ENCODE measurements at places on chromosomes 16 and 17.
A peak's percentile ranks its signal among the peaks of the same experiment; 100 is the strongest.

GRCh38 chr16:84514874-84515835 is 10.7 kb upstream of the MEAK7 start:
- DNase-seq, result no peak

- DNase-seq, result no peak
Measured at GRCh38 chr16:89613231-89613953, at the start of gene DPEP1. TSS of gene DPEP1 (plus strand) at chr16:89613642. CDS start at chr16:89630411, 16,769 bp downstream.

- no peak for DNase-seq
Measured at GRCh38 chr16:54342966-54343365, 56.4 kb upstream of the IRX3 start.

GRCh38 chr17:5789528-5789927 is 205.2 kb upstream of the NLRP1 start:
- DNase-seq, result no peak

GRCh38 chr17:82305727-82306300 is 11.6 kb downstream of the CD7 start:
- no peak for DNase-seq

DNA sequence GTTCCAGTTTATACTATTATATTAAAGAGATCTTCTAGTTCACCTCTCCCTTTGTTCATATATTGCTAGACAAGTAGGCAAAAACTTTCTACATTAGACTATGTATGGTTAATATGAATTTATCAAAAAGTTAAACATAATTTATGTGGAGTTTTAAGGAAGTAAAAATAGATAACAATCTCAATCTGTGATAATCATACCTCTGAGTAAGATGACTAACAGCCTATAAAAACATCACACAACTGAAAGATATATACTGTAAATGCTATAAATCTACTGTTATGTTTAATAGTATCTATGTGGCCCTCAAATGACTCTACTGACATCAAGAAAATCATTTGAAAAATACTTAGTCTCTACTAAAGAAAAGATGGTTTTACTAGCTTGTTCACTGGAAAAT is 37.1 kb downstream of the AP1G1 start:
- DNase-seq, result no peak

DNA sequence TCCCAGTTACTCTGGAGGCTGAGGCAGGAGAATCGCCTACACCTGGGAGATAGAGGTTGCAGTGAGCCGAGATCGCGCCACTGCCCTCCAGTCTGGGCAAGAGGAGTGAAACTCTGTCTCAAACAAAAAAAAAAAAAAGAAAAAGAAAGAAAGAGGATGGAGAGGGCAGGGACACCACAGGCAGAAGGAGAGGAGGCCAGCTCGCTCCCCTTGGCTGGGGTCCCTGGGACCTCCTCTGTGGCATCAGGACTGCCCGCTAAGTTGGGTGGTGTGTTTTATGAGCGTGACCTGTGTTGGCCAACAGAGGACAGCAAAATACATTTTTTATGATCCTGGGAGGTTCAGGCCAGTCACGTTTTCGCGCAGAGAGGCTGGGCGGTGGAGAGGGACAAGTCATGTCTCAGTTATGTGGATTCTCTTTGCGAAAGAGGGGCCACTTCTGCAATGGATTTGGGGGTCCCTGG is 229.6 kb downstream of the MRTFB start:
- DNase-seq, result peak; percentile 48

- DNase-seq, result no peak
Measured at GRCh38 chr16:70634861-70635260, 11.5 kb upstream of the IL34 start.

- no peak for DNase-seq
Measured at GRCh38 chr16:64122177-64122576, 999.7 kb downstream of the CDH11 start.

GRCh38 chr17:64972611-64973010 is 53.3 kb upstream of the LRRC37A3 start:
- no peak for DNase-seq

DNA sequence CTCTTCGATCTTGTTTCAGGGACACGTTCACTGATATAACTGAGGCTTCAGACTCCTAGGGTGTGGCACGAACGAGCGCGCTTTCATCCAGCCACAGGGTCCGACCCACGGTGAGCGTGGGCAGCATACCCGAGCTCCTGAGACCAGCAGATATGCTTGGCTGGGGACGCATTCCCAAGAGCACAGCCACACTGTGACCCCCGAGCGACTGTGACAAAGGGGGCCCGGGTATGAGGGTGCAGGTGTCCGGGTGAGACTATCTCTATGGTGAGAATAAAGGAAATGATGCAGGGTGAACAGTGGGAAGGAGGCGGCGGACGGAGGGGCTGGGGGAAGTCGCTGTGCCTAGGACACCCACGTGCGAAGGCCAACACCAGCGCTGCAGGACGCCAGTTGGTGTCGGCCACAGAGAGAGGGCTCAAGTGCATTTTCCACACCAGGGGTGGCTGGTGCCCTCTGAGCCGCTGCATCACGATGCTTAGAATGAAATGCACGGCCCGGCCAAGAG is 17.6 kb downstream of the RPH3AL start:
- no peak for DNase-seq

GRCh38 chr16:81778231-81778630 is 860 bp upstream of the PLCG2 start:
- no peak for DNase-seq

DNA sequence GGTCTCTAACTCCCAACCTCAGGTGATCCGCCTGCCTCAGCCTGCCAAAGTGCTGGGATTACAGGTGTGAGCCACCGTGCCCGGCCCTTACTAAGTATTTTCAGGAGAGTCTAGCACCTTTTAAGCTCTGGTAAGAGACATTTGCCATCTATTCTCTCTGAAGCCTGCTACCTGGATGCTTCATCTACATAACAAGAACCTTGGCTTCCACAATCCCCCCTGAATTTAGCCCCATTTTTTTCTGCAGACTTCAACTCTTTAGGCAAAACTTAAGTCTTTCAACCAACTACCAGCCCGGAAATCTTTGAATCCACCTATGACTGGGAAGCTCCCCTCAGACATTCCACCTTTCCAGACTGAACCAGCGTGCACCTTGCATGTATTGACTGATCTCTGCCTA is 14.0 kb upstream of the UBE2I start:
- DNase-seq, result no peak

DNA sequence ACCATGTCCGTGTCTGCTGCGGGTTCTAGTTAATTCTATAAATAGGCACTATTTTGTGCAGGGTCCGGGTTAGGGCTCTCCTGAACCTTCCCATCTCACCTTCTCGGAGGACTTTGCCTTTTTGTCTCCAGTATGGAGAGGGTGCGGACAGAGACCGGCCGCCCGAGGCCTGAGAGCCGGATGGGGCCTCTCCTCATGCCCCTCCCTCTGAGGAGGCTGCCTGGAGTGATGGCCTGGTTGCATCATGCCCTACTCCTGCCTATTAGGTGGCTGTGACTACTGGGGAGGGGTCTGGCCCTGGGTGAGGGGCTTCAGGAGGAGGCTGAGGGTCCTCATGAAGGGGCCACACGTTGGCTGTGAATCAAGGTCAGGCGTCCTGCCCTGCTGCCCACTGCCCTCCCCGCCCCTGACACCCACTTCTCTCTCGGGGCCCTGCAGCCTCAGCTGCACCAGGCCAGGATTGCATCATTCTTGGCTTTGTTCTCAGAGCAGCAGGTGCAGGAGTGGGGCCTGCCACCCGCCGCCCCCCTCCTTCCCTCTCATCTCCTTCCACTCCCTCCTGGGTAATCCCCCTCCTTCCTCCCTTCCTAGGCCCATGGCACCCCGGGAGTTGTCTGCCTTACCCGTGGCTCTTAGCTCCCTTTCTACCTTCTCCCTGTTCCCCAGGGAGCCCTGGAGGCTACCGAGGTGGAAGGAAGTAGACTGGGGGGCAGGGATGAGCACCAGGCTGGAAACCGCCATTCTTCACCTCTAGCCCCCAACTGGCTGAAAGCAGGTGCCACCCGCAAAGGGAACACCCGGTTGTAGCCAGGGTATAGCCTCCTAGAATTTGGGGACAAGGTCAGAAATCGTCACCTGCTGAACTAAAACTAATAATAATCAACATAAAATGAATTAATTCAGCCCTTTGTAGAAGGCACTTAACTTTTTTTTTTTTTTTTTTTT is 12.7 kb upstream of the ARHGAP23 start:
- peak; percentile 65 for DNase-seq

DNA sequence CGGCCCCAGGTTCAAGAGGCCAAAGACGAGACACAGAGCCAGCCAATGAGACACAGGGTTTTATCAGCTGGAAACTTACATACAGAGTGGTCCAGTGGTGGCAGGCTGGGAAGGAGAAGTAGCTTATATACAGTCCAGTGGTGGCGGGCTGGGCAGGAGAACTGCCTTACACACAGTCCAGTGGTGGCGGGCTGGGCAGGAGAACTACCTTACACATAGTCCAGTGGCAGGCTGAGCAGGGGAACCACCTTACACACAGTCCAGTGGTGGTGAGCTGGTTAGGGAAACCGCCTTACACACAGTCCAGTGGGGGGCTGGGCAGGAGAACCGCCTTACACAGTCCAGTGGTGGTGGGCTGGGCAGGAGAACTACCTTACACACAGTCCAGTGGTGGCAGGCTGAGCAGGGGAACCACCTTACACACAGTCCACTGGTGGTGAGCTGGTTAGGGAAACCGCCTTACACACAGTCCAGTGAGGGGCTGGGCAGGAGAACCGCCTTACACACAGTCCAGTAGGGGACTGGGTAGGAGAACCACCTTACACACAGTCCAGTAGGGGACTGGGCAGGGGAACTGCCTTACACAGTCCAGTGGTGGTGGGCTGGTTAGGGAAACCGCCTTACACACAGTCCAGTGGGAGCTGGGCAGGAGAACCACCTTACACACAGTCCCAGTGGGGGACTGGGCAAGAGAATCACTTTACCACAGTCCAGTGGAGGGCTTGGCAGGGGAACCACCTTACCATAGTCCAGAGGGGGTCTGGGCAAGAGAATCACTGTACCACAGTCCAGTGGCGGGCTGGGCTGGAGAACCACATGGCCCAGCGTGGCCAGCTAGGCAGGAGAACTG is 90.9 kb downstream of the GAS7 start:
- no peak for DNase-seq

DNA sequence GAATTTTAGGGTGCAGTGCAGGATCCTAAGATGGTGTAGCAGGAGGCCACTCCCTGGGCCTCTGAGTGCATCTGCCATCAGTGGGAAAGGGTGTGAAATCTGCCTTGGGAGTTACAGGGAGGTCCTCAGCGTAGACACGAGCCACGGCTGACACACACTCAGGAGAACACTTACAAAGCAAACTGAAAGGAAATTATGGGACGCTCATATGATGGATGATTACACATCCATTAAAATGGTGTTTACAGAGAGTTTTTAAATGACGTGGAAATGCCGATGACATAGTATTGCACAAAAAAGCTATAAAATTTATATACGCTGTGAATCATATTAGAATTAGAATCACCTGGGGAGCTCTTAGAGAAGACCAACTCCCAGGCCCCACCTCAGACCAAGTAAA is 175.2 kb downstream of the CCDC182 start:
- DNase-seq, result no peak

DNA sequence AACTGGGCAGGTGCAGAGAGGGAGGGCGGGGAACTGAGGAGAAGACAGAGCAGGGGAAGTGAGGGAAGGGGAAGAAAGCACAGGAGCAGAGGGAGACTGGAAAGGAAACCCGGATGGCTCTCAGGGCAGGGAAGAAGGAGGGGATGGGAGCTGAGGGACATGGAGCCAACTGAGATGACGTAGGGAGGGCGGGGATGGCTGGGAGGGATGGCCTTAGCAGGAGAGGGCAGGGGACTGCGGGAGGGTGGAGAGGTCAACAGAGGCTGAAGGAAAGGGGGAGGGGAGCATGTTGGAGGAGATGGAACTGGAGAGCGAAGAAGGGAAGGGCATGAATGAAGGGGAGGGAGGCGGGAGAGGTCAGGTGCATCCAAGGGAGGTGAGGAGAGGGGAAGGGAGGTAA is 81.9 kb downstream of the KCNJ12 start:
- no peak for DNase-seq

DNA sequence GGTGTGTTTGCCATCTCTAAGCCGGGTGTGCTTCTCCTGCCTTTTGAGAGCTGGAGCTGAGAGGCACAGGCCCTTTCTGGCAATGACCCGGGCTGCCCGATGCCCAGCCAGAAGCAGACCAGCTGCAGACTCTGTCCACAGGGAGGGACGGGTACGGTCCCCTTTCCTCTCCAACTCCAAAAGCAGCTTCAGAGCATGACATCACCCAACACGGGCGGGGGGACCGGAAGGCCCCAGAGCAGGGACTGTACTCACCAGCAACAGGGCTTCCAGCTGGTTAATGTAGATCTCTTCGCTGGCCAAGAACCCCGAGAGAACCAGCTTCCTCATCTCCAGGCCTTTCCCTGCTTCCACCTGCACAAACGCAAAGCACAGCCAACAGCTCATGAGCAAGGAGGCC is 79.4 kb downstream of the ABR start:
- no peak for DNase-seq

- DNase-seq, result no peak
Measured at GRCh38 chr16:21116148-21116693, 34.4 kb downstream of the DNAH3 start.

GRCh38 chr17:77753691-77754245 is 204.7 kb upstream of the TNRC6C start:
- DNase-seq, result no peak

GRCh38 chr16:2785101-2785991 is 2.0 kb downstream of the PRSS33 start:
- no peak for DNase-seq

DNA sequence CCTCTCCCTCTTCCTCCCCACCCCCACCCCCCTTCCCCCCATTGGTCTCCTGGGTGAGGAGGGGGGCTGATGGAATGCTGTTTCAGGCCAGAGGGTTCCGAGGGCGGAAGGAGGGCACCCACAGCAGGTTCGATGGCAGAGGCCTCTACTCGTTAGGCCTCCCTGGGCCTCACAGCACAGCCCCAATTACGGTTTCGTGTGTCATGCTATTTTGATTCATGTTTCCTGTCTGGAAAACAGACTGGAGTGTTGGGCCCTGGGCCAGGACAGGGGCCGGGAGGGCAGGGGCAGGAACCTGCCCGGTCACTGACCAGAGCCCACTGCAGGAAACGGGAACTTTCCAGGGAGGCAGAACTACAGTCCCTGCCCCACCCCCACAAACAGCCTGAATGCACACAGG is 138.2 kb downstream of the C16orf95 start:
- no peak for DNase-seq

- no peak for DNase-seq
Measured at GRCh38 chr16:53960050-53960812, 256.3 kb downstream of the FTO start.

GRCh38 chr16:47065766-47066688 is 77.7 kb downstream of the NETO2 start:
- no peak for DNase-seq

DNA sequence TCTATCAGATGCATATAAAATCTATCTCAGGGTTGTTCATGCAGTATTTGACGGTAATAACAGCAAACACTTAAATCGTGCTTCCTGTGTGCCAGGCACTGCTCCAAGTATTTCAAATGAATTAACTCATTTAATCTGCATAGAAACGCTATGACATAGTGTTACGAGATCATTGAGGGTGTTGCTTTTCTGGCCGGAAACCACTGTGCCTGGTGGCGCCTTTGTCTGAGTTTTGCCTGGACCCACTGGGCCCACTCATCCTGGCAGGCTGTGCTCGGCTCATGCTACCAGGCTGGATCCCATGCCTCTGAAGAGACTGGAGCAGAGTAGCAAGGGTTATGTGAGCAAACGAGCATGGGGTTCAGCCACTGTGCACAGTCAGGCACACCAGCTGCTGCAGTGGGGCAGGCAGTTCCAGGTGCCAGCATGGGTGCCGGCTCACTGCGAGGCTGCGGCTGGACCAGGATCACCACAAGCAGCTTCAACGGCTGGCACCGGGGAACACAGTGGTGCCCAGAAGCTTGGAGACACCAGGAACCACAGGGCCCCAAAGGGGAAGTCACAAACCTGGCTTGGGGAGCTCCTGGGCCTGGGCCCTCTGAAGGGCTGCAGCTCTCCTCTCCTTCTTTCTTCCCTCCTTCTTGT is 45.9 kb upstream of the CLEC19A start:
- DNase-seq, result no peak

Data from NCI-H524 treated with DMSO at 0.1 percent for 48 hours (cell line).